ENCODE measurements at places on chromosomes 7 and 10.

- DNase-seq, result no peak
These were observed 11.8 kb downstream of the MET start for GRCh38 chr7:116683786-116684185.

DNA sequence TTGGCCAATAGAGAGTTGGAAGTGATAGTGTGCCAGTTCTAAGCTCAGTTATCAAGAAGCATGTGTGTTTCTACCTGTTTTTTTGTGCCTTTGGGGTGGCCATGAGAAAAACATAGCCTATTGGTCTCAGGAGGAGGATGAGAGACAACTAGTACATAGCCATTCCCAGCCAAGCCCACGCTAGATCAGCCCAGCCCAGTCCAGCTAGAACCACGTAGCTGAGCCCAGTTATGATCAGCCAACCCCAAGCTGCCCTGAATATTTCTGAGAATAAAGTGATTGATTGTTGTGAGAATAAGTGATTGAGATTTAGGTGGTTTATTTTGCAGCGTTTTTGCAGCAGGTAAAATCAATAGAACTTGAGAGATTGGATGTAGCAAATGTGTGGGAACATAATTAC, 15.9 kb downstream of the SORCS3 start:
- no peak for DNase-seq

DNA sequence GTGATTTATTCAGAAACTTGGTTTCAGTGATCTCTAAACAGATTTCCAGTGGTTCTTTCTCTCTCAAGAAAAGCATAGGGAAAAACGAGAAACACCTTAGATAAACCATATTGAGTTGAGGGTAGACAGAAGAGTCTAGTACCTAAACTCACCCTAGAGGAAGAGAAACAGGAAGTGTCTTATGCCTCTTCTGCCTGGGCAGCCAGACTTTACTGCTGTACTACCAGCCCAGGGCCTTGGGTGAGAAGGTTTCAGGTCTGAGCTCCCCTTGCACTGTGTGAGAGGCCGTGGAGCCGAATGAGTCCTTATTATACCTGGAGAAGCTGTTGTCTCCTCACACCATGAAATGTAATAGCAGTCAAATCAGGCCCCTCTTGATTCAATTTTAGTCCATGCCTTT, 18.2 kb downstream of the HIF1AN start:
- no peak for DNase-seq

DNA sequence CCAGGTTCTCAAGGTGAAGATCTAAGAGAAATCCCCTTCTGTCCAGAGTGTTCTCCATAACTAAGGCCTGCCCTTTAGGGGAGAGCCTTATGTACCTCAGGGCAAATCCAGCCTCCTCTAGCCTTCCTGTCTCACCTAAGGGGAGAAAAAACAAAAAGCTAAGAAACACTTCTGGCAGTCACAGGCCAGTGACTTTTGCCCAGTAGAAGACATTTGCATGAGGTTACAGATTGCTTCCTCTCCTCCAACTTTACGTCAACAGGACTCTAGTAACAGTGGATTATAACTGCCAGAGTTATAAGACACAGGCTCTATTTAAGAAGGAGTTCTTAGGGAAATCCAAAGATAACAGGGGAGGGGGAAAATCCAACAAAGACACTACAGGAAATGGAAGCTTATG, 15.9 kb upstream of the FAM241B start:
- DNase-seq, result no peak

GRCh38 chr7:48049850-48050249, 14.5 kb downstream of the C7orf57 start:
- DNase-seq, result no peak

DNA sequence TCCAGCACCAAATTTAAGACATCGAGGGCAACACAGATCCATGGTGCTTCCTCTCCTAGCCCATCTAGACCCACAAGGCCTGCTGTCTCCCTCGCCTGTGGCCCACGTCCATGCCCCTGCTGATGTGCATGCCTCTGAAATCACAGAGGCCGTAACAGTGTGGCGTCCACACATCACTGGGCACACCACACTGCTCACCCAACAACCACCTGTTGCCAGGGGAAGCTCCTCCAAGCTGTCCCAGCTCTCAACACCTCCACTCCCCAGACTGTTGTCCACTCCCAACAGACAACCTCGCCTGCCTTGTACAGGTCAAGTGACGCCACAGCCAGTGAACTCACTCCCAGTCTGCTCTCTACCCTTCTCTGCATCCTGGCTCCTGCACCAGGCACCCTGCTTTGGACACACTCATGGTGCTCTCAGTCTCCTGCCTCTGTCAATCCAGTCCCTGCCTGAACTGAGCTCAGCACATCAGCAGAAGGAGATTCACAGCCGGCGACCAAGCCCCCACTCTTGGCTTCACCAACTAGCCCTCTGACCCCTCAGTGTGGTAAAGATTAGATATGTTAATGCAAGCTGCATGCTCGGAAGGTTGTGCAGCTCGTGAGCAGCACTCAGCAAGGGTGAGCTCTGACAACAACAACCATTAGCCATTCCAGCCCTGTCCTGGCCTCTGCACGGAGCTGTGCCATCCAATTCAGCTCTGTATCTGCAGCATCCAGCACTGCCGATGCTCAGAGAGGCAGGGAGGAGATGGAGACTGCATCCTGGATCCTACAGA, 197.0 kb downstream of the TNS3 start:
- no peak for DNase-seq

GRCh38 chr10:132961787-132962622, 19.6 kb upstream of the CFAP46 start:
- DNase-seq, result peak; percentile 73

- no peak for DNase-seq
These were observed 160.0 kb downstream of the UBE2H start for GRCh38 chr7:129792721-129793120.

- no peak for DNase-seq
These were observed 122.6 kb downstream of the POU6F2 start for GRCh38 chr7:39100270-39100669.

- DNase-seq, result no peak
These were observed 136.2 kb upstream of the RET start for GRCh38 chr10:42940487-42941294.

DNA sequence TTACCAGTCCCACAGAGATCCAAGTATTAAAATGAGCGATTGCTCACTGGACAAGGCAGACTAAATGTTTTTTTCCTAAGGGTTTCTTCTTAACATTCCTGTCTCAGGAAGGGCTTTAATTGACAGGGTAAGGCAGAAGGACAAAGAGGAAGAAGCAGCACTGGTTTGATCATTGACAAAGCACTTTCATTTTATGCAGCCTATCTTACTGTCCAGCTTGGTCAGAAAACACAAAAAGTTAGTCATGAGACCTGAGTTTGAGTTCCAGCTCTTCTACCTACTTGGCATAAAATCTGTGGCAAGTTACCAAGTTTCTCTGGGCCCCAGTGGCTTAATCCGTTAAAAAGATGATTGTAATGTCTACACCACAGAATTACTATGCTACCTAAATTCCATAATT, 458.5 kb downstream of the GFRA1 start:
- DNase-seq, result no peak

DNA sequence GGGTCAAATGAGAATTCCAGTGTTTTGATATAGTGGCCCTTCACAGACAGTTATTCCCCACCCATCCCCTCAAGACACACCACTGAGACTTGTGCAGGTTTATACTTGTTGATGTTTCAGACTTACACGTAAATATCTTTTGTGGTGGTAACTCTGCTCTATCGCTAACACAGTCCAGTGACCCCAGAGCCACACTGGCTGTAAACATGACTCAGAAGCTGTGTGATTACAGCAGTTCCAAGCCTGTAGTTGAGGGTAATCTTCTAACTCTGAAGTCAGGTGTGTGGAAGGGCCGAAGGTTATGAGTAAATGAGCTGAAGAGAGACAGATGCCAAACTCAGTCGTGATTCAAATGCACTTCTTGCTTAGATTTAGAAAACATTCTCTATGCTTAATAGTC, 19.4 kb downstream of the NOBOX start:
- DNase-seq, result peak; percentile 84

- no peak for DNase-seq
These were observed 9.0 kb downstream of the TACR2 start for GRCh38 chr10:69407621-69408301.

- no peak for DNase-seq
These were observed 102.7 kb upstream of the NPTX2 start for GRCh38 chr7:98514211-98515031.

DNA sequence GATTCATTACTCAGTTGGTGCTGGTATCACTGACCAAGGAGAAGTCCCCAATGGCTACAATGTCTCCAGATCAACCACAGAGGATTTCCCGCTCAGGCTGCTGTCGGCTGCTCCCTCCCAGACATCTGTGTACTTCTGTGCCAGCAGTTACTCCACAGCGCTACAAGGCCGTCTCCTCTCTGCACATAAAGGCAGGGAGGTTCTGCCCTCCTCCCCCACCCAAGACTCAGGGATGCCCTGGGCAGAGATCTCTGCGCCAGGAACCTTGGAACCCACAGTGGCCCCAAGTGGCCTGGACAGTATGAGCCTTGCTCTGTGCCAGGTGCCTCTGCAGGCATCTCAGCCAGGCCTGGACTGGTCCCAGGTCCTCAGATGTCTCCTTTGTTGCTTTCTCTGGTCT, 193.4 kb upstream of the PRSS58 start:
- DNase-seq, result no peak

DNA sequence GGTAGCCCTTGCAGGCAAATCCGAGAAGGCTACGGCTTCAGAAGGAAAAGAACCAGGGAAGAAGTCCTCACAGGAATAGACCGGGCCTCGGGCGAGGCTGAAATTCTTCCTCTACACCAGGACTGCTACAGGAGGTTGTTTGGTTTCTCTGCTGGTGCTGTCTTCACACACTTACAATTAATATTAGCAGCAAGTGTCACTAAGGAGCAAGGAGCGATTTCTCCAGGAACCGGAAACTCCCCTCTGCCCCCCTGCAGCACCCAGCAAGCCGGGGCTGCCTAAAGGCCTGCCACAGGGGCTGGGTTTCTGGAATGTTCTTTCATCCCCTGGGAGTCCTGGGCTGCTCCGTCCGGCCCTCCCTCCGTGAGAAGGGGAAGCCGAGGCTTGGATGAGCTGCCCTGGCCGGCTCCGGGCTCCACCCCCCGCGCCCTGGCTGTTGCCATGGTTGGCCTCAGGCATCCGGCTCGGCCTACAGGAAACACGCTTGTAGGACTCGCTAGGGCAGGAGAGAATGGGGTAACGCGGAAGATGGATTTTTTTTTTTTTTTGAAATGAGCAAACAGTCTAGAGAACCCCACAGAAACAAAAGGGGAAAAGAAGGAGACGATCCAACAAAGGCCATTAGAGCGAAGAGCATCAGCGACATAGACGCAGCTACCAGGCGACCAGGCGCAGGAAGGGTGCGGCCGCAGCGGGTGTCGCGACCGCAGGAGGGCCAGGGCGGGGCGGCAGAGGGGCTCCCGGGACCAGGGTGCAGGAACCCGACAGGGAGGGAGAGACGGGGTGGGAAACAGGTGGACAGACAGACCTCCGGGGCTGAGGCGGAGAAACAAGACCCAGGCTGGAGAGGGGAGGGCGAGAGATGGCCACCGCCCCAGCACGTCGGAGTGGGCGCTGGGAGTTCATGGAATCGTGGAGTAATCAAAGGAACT, 33.0 kb downstream of the EN2 start:
- DNase-seq, result peak; percentile 16

DNA sequence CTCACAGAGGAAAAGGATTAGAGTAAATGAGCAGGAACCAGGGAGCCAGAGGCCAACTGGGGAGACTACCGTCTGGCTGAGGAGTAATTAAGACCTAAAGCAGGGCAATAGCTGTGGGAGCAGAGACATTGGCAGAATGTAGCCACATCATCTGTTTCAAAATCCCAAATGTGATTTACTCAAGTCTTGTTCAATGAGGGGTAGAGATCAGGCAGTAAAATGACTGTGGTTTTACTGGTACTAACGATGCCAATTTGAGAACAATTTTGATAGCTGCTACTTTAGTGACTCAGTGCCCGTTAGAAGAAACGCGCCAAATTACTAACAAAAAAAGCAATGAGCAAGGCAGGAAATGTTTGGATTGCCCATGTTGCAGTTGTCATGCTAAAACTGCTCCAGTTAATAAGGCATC, 12.7 kb upstream of the MIOS start:
- DNase-seq, result peak; percentile 24

DNA sequence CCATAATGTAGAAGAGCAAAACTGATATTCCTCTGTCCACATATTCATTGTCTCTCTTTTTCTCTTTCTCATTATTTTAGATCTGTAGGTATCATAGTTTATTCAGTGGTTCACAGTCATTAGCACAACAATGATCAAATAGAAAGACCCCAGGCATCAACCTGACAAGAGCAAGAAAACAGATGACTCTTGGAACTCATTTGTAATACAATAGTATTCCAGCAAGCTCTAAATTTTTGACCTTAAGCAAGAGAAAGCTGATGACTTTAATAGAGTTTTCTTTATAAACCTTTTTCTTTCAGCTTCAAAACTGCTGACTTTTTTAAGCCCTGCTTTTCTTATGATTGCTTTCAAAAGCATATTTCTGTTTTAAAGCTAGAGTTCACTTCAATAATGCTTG, 507.5 kb upstream of the SORCS1 start:
- no peak for DNase-seq

DNA sequence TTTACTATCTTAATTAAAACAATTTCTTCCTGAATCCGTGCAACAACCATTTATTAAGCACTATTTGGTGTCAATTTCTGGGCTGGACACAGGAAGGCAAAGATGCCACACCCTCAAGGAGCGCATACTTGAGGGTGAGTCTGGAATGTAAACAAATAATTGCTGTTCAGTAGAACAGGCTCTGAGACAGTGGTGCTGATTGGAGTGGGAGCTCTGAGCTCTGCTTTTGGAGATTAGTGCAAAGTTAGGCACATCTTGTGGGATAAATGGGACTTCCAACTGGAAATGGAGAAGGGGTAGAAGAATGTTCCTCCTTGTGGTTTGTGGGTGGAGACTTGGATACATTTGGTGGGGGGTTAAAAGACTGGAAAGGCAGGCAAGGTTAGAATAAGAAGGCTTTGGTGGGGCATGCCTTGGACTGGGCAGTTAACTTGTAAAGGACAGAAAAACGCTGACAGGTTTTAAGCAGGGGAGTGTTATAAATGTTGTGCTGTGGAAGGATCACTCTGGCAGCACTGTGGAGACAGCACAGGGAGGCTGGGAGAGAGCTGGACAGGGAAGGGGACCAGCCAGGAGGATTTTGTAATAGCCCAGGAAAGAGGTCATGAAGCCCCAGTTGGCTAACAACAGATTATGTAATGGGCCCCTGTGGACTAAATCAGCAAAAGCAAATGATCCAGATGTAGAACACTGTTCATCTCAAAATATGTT, 80.7 kb downstream of the ZNF365 start:
- peak; percentile 75 for DNase-seq

GRCh38 chr7:3673524-3673923, 372.5 kb downstream of the SDK1 start:
- peak; percentile 12 for DNase-seq

GRCh38 chr10:21754410-21755011, 220.5 kb downstream of the MLLT10 start:
- DNase-seq, result no peak

- no peak for DNase-seq
These were observed 31.0 kb upstream of the FZD1 start for GRCh38 chr7:91233212-91233611.
